Activated CD4-positive, alpha-beta T cell treated with anti-CD3 and anti-CD28 coated beads, Interleukin-2, amount 10 ng/mL, durations not matched to agents 7 days and 5 days (primary cell): ENCODE measurements at places on chromosomes 13 and 19. TPM values are rescaled to one million over a fixed set of nuclear protein-coding genes. Genes with fewer than 3 reads are reported as not detected.

DNA sequence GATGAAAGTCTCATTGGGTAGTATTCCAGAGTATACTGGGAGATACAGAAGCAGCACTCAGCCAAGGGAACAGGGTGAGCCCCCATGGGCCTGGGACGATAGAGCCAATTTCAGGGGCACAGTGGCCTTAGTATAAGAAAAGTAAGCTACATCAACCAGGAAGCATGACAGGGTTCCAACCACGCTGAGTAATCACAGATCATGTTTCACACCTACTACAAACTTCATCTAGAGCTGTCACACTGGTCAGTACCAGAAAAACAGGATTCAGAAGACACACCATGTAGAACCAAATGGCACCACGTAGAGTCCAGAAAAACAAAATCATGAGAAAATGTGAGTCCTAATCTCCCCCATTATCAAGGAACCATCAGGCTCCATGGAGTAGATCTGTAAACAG lies 1292.4 kb upstream of the MIR17HG start:
- no peak for DNase-seq

GRCh38 chr19:33514885-33515551 lies 6.6 kb downstream of the PEPD start:
- DNase-seq = peak; percentile 47

GRCh38 chr19:19169236-19170052 lies 619 bp downstream of the MEF2B start:
- no peak for DNase-seq

DNA sequence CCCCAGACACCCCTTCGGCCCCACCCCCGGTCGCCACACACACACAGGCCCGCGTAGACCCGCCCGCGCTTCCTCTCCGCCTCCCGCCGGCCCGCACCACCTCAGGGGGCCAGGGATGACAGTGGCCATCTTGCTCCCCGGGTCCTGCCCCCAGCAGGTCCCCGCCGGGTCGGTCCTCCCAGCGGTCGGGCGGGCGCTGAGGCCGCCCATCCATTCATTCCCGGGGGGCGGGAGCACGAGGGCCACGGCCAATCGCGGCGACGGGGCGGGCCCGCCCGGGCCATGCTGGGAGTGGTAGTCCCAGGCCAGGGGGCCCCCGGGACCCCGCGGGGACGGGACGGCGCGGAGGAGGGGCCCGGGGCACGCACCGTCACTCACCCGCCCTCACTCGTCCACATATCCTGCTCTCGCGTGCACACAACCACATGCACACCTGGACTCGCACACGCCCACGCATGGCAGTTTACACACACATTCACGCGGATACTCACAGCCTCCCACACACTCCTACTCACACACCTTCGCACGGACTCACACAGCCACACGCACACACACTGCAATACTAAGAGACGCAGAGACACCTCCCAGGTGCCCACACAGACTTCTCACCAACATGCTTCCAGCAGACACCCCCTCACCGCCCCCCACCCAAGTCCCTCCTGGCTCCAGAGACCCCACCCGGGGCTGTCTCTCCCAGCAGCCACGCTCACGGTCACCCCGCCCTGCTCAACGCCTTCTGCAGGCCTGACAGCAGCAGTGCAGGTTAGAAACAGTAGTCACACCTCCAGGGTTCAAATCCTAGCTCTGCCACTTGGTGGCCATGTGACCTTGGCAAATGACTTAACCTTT lies at the start of gene DPF1:
DPF1 (minus strand) TSS at position 209 of the 849 bp plus-strand sequence; CDS start at position 129, 80 bp downstream.
- peak; percentile 50 for DNase-seq

DNA sequence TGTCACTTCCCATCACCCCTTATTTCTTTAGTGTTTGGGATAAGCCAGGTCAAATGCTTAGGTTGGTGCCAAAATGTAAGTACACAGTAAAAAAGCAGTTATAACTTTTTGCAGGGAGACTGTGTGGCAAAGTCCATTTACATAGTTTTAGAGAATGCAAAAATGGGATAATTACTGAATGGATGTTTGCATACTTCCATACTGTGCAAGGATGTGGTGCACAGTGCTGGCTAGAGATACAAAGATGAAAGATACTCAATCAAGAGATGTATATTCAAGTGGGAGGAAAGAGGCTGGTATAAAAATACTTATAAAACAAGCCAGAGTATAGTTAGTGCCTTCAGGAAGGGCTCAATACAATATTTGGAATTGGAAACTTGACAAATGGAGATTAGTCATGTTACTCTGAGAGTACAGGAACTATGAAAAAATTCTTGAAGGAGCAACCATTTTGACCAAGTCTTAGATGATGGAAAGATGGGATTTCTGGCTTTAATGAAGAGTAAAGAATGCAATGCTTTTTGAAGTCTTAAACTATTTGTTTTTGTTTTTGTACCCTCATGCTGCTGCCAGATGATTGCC lies 8.0 kb downstream of the PDS5B start:
- DNase-seq = no peak

- no peak for DNase-seq
Observed at GRCh38 chr19:10764340-10764894, 46.5 kb downstream of the DNM2 start.

GRCh38 chr13:83325125-83325853 lies 557.0 kb downstream of the SLITRK1 start:
- DNase-seq = no peak

GRCh38 chr13:75618308-75618707 lies 17.8 kb upstream of the LMO7 start:
- DNase-seq = no peak

DNA sequence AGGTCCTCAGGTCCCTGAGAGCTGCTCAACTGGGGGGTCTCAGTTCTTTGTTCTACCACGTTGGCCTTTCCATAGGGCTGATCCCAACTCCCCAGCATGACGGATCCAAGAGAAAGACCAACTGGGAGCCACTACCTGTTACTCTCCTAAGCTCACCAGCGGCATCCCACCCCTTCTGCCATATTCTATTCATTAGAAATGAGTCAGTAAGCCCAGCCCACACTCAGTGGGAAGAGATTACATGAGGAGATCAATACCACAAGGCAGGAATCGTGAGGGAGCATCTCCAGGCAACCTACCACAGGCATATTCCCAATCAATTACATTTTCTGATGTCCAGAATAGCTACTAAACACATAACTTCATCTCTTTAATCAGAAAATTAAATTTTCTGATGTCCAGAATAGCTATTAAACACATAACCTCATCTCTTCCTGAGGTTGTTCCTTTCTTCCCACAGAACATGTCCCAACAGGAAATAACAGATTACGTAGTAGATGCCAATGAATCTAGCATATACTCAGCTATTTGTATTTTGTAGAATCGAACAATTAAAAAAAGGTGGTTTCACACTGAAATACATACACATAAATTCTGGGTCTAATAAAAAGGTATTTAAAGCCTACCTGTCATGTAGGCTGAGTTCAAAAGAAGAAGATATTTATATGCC lies 708.1 kb upstream of the ARGLU1 start:
- no peak for DNase-seq

PSG5 gene
- not detected for total RNA-seq

- no peak for DNase-seq
Observed at GRCh38 chr13:96848286-96848685, 146.0 kb downstream of the OXGR1 start.

- no peak for DNase-seq
Observed at GRCh38 chr19:22472180-22472637, 50.1 kb upstream of the ZNF98 start.

GRCh38 chr13:113220877-113221276 lies 11.5 kb downstream of the CUL4A start:
- DNase-seq = peak; percentile 21

ATP11A gene
- 63.1 TPM for total RNA-seq

DNA sequence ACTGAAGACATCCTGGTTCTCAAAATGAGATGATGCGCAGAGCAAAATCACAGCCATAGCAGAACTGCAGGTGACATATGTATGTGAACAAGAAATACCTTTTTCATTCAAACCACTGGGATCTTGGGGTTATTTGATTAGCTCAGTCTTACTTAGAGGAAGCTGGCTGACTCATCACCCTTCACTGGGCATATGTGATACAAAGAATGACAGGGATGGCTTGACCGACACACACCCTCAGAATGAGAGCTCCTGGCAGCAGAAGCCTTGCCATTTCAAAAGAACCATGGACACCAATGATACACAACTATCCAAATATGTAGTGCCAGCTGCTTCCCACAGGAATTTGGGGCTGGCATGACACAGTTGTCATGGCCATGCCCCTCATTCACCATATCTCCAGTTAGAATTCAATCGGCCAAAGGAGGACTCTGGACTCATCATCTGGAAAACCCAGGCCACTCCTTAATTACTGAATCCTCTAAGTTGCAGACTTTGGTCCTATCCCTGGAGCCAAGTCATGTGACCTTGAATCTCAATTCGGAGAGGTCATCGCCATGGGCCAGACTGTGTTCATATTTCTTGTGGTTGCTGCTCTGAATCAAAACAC lies 115.8 kb downstream of the KATNAL1 start:
- DNase-seq = no peak

- DNase-seq = no peak
Observed at GRCh38 chr13:48500652-48501197, 32.2 kb downstream of the RCBTB2 start.

DNA sequence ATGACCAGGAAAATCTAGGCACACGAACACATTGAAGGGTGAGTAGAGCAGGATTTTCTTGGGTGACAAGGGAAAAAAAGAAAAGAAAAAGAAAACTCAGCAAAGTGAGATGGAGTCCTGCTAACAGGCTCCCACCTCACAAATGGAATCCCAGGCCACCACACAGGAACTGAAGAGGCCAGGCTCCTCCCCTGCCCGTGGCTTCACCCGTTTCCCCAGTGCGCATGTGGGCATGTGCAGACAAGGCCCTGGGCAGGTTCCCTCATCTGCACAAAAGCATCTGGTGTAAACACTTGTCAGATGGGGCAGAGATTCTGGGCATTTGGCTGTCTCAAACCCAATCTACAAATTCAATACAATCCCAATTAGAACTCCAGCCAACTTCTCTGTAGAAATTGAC lies 24.5 kb downstream of the CFAP97D2 start:
- DNase-seq = peak; percentile 62

DNA sequence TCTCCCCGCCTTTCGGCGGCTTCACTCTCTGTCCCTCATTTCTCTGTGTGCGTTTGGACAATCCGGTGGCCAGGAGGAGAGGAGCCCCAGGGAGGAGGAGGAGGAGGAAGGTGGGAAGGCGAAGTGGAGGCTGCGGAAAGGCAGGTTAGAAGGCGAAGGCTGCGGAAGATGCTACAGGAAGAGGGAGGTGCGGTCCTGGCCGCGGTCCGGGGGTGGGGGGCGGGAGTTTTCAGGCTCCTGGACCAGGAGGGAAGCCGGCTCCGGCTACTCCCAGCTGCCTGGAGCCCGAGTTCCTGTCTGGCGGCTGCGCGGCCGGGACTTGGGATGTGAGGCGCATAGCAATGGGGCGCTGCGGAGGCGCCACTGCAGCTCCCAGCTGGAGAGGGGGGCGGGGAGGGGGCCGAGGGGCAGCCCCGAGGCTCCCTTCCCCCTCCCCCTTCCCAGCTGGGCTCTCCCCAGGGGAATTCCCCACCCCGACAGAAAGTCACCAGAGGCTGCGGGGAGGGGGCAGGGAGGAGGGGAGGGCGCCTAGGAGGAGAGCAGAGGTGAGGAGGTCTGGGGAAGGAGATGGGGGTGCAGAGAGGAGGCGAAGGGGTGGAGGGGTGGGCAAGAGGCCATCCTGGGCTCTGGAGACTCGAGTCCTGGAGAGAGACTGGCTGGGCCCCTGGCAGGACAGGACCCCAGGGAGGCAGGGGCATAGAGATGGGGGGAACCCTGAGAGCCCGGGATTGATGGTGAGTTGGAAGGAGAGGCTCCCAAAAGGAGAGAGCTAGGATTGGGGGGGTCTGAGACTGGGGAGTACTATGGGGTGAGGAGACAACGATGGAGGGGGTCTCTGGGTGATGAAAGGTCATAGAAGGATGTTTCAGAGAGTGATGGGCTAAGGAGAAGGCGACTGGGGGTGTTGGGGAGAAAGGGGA lies 2.0 kb downstream of the LRRC4B start:
- no peak for DNase-seq

DNA sequence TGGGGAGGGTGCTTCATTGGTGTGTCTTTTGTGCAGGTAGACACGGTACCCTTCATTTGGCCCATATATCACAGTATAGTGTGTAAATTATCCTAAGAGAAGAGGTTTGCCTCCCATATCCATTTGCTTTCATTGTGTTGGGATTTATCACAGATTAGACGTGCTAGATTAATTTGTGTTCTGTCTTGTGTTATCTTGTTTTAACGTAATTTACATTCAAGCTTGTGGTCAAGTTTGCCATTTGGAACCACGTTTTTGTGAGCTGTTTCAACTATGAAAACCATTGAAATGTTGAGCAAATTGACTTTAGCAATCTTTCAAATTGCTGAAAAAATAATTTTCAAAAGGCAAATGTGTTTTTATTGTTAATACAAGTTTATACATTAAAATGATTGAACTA lies 1826.5 kb downstream of the SLITRK5 start:
- DNase-seq = no peak

DNA sequence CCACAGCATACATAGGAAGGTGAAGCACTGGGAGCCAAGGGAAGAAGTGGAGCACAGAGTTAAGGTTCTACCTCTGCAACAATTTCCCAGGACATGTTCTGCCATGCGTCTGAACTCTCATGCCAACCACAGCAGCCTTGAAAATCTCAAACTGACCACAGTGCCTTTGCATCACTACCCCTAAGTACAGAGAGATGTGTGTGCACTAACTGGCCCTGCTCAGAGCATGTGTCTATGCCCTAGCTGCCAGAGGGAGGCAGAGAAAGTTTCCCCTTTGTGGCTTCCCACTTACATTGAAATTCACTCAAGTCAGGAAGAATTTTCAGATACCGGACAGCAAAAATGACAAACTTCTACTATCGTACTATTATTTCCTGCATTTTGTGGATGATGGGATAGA lies 26.8 kb upstream of the WDFY2 start:
- DNase-seq = no peak

DNA sequence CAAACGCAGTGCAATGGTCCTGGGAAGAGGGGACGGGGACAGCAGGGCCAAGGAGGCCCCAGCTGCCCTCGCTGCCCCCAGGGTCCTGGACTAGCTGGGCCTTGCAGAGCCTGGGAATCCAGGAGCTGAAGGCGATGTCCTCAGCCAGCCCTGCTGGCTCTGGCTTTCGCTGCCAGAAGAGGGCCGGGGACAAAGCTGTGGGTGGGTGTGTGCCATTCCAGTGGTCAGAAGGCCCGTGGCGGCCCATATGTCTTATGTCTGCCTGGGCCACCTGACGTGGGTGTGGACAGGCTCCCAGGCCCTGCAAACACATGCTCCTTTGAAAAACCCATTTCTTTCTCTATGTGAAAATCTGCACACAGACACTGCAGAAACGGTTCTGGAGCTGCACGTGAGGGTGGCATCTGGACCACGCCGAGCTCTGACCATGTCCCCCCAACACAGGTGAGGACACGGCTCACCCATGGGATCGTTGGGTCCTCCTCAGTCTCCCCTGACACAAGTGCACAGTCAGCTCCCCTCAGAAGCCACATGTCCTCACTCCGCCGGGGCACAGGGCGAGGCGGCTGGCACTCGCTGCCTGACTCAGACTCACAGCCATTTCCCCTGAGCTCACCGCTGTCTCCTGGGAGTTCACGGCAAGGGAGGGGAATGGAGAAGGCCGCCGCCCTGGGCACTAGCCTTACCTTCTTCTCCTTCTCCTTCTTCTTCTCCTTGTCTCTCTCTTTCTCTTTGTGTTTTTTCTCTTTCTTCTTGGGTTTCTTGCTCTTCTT lies 16.9 kb downstream of the IZUMO4 start:
- no peak for DNase-seq
